NT2/D1 (cell line): ENCODE measurements at places on chromosomes 13 and 19.

- no peak for DNase-seq
These were observed 63.5 kb upstream of the HMGB1 start for GRCh38 chr13:30529085-30529834.

DNA sequence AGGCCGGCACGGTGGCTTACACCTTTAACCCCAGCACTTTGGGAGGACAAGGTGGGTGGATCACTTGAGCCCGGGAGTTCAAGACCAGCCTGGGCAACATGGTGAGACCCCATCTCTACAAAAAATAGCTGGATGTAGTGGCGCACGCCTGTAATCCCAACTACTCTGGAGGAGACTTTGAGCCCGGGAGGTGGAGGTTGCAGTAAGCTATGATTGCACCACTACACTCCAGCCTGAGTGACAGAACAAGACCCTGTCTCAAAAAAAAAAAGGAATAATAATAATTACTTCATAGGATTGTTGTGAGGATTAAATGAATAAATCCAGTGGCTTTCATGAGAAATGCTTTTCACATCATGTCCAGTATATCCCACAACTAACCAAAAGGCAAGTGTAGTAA is 8.0 kb downstream of the IGSF23 start:
- DNase-seq, result no peak

DNA sequence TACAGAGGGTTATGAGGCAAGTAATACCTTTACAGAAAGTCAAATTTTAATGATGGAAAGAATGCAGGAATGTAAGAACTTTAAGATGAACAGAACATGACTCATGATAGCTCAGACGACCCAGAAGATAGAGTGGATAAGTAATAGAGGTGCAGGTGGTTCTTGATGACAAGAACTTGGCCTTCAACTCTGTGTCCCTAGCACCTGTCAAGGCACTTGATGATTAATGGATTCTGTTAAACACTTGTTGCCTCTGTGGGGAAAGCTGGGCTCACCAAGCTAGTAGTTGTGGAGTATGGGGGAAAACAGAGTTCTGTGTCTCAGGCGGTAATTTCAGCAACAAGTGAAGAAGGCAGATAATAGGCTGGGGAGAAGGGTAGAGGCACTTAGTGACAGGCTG is 306.2 kb downstream of the ATP8A2 start:
- no peak for DNase-seq

DNA sequence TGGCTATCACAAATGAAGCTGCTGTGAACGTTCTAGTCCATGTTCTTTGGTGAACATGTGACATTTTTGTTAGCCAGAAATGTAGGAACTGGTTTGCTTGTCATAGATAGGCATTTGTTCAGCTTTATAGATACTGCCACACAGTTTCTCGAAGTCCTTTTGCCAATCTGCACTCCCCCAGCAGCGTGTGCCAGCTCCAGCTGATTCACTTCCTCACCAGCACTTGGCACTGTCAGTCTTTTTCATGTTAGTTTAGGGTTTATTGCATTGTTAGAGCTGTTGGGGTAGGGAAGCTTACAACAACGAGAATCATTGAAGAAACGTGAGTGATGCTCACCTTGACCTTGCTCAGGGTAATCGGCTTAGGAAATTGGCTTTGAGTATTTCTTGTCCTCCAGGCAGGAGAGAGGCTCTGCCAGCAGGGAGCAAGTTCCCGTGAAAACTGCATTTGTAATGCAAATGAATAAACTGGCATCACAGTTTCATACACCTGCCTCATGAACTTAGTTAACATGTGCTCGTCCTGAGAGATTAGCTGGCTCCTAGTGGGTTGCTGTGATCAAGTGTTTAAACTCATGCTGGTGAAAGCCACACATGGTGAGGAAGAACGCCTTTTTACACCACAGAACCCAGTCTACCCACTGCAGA is 83.9 kb downstream of the ING1 start:
- DNase-seq, result peak; percentile 16

- DNase-seq, result no peak
These were observed 5.4 kb downstream of the IGSF23 start for GRCh38 chr19:44618640-44619357.

DNA sequence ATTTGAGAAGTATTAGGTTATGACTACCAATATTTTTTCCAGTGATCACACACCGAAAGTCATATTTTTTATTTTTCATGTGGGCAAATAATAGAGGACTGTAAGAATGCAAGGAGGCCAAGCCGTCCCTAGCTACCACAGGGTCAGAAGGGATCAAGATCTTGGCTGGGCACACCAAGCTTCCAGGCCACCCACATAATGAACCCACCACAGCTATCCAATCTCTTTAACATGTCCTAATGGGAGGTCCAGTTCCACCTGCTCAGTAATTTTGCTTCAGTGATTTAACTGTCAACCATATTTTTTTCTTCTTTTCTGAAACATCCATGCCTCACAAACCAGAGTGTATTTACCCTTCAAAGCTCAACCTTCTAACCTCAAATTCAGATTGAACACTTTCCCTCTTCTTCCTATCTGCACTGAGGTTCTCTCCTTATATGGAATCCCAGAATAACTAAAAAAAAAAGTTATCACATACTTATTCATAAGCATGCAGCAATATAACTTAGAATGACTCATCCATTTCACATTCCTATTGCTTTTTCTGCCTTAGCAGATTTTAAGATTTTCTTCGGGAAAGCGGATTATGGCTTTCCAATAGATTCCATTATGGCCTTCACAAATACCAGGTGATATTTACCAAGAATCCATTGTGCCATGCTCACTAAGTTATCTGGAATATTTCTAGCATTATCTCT is 12.2 kb downstream of the ARGLU1 start:
- DNase-seq, result no peak

DNA sequence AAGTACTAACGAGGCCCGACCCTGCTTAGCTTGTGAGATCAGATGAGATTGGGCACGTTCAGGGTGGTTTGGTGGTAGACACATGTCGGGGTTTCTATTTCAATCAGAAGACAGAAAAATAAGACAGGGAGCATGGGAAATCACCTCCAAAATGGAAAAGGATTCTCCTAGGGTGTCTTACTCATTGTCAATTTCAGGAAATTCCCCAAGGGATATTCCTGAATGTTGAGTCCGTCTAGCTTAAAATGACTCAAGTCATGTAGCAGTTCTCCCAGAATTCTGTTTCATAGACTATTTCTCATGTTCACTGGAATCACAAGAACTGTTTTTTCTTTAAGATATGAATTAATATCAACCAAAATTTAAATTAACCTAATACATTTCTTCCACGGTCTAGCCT is 380.1 kb downstream of the EFNB2 start:
- no peak for DNase-seq

GRCh38 chr13:98280176-98280510 is 103.1 kb upstream of the RNF113B start:
- DNase-seq, result no peak

DNA sequence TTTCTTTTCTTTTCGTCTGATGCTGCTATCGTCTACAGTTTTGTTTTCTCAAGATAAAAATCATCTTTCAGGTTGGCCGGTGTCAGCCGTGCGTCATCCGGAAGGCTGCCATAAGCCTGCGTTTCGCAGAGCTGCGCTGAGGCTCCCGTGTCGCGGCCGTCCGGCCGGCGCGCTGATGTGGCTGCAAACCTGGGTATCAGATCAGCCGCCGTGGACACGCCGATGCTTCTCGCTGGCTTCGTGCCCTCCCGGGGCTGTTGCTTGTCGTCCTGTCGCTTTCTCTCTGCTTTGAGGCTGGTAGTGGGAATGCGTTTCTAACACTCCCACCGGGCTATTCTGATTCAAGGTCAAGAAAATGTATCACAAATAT is 45.9 kb upstream of the TFDP1 start:
- DNase-seq, result no peak
